ENCODE measurements at places on chromosomes 6 and 20.

DNA sequence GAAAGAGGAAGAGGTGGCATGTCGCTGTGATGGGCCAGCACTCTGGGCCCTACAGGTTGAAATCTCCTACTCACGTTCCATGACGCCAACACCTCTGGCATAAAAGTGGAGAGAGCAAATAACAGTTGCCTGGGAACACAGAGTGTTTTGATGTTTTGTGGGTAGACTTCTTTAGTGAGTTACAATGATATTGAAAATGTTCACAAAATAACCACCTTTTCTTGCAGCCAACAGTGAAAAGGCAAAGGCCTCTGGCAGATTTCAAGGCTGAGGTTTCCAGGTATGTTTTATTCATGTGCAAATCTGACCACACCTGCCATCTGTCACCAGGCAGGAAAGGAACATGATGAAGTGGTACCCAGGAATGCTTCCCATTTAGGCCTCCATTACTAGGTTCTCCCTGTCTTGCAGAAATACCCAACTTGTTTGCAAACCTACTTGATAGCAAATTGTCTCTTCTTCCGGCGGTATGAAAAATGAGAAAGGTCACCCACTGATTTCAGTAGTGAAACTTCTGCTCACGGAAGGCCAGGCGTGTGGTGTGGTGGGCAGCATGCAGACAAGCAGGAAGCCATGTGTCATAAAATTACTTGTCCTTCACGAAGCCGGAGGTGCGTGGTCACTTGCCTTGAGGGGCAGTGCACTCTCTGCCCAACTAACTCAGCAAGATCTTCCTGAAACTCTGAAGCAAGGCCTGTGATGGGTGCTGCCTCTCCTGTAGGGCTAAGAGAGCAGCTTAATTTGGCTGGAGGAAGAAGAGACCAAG is 299.1 kb upstream of the PRDM1 start:
- no peak for DNase-seq

DNA sequence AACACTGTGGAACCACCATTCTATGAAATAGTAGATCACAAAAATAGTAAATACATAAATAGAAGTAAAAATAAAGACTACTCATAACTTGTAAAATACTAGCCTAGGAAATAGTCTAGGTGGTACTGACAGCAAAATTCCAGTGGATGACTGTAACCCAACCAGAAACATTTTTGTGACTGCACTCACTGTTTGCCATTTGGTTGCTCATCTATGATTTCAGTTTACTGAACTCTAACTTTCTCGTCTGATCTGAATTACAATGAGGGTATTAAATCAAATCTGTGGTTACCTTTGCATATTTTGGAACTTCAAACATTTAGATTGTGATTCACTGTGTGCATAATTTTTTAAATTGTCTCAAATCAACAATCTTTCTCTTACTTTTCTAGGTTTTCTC is 151.1 kb downstream of the KHDC1L start:
- DNase-seq: no peak

- no peak for DNase-seq
Measured at GRCh38 chr6:62175195-62175594, 110.8 kb downstream of the KHDRBS2 start.

GRCh38 chr6:37693546-37694250 is 4.0 kb downstream of the MDGA1 start:
- no peak for DNase-seq

GRCh38 chr6:27814665-27815424 is 97.4 kb downstream of the OR2B2 start:
- DNase-seq: peak; percentile 86

- DNase-seq: no peak
Measured at GRCh38 chr20:58146081-58146745, 82.2 kb downstream of the ANKRD60 start.

- peak; percentile 92 for DNase-seq
Measured at GRCh38 chr6:44223319-44224028, at the start of gene SLC29A1. Gene SLC29A1, plus strand, starts transcription at chr6:44223595. Its CDS starts 3,719 bp downstream, at chr6:44227314.

GRCh38 chr20:56995635-56996075 is 270.8 kb downstream of the BMP7 start:
- no peak for DNase-seq

DNA sequence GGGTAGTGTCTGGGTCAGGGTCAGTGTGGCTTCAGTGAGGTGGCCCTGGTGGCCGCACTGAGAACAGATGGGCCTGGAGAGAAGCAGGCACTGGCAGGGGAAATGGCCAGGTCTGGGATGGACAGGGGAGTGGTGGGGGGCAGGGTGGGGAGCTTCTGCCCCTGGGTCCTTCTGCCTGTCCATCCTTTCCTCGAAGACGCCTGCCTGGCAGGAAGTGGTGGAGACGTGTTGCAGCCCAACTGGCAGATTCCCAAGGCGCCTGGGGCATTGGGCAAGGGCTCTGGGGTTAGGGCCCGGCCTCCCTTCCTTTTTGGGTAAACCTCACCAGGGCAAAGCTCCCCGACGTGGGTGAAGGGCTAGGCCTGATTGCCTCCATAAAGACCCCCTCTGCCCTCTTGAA is 10.4 kb downstream of the SRC start:
- DNase-seq: no peak

GRCh38 chr6:30931969-30932645 is at the start of gene SFTA2:
Gene SFTA2, minus strand, starts transcription at chr6:30932170. Its CDS starts 74 bp downstream, at chr6:30932096.
- DNase-seq: no peak

DNA sequence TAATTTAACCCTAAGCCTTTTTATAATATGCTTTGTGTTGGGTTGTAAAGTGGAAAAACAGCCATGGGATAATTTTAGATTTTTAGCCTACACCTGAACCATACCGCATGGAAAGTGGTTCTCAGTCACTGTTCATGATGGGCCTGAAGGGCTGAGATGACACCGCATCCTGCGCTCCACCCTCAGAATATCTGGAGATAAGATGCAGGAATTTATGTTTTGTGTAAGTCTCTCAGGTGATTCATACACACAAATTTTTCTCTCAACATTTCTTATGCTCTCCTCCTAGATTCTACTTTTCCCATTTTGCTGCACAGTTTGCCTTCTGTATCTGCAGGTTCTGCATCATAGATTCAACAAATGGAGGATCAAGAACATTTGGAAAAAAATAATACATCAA is 191.3 kb upstream of the PHACTR1 start:
- no peak for DNase-seq

GRCh38 chr20:48411919-48412522 is 415.8 kb downstream of the PREX1 start:
- DNase-seq: no peak

DNA sequence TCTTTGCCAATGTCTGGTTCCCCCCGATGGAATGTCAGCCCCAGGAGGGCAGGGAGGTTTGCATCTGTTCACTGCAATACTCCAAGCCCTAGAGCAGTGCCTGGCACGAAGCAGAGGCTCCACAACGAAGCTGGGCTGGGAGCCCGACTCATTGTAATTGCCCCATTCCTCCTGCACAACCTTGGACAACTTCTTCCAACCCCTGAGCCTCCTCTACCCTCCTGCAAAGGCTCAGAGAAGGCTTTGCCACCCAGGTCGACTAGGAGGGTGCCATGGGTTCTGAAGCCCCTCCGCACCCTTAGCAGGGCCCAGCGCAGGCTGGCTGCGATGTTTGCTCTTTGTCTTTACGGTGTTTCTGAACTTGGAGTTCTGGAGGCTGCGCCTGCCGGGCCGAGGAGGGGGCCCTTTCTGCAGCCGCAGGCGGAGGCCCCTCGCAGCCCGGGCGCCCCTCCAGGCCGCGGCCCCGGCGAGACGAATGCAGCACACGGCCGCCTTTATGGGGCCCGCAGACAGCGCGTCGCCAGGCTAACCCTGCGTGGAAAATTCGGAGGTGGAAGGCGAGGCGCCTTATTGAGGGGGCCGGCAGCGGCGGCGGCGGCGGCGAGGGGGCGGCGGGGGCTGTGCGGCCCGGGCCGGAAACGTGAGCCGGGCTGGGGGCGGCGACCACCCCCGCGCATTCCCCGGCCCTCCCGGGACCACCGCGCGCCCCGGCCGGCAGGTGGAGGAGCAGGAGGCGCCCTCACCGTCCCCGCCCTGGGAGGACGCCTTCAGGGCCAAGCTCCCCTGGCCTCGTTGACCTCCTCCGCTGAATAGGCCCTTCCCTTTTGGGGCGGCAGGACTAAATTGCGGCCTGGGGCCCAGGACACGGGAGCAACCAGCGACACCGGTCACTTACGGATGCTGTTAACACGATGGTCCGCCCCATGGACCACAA is 27.0 kb downstream of the SNAI1 start:
- DNase-seq: no peak

DNA sequence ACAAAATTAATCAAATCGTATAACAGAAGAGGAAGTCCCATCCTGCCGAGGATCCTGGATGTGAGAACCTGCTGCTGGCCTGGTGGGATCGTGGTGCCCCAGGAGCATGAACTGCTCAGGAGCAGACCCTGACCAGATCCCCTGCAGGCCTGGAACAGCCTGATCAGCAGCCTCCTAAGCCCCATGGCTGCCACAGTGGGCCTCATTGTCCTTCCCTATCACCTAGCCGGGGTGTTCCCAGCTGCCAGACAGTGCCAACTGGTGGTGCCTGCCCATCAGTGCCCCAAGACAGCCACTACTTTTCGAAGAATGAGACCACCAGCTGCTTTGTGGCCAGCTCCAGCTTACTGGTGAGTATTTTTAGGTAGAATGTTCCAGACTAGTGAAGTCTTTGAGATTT is 19.6 kb upstream of the MAS1L start:
- no peak for DNase-seq

GRCh38 chr6:11126876-11127275 is 15.4 kb upstream of the ERVFRD-1 start:
- DNase-seq: no peak

DNA sequence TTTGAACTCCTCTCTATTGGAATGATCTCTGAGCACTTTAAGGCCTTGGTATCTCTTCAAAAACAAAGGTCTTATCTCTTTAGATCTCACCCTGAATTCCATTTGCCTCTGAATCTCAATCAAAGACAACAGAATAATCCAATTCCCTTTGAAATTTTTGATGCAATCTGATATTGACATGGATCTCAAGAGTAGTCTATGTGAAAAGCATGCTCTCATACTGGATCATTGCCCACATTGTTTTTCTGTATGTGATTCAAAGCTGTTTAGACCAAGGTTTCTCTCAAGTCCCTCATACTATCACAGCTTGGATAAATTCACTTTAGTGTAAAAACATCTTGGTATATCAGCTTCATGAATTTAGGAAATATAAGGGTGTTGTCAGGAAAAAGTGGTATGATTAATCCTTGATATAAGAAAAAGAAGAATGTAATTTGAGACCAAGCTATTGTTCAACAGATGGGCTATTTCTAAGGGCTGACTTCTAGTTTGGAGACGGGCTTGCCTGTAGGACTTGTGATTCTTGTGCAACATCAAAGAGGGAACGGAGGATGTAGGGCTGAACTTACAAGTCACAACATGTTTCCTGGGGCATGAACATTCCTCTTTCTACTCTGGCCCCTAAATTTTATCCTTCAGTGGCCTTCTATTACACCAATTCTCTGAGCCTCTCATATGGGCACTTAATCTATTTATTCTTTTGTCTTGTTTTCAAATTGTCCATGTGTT is 77.9 kb upstream of the CITED2 start:
- DNase-seq: no peak

- DNase-seq: no peak
Measured at GRCh38 chr6:68679399-68679798, 44.3 kb downstream of the ADGRB3 start.

DNA sequence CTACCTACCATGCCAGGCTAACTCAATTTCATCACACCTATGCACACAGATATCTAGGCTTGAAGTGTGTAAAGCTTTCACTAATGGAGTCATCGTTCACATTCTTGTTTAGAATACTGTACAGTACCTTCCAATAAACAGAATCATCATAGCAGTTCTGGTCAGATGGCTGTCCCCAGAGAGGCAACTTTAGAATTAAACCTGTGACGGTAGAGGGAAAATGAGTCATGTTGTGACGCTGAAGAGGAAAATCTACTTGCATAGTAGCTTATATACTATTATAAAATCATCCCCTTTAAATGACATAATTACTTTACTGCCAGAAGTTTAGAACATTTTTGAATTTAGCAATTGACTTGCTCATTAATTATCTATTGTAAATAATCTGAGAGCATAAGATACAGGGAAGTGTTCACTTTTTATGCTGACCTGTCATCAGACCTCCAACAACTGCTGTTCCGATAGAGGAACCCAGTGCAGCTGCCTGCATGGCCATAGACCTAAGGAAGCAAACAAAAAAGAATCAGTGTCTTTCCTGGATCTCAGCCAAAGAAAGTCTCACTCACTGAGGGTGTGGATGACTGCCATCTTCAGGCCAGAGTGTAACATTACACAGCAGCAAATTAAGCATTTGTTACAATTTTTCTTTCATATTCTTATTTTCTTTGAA is 29.8 kb downstream of the RHAG start:
- DNase-seq: no peak

DNA sequence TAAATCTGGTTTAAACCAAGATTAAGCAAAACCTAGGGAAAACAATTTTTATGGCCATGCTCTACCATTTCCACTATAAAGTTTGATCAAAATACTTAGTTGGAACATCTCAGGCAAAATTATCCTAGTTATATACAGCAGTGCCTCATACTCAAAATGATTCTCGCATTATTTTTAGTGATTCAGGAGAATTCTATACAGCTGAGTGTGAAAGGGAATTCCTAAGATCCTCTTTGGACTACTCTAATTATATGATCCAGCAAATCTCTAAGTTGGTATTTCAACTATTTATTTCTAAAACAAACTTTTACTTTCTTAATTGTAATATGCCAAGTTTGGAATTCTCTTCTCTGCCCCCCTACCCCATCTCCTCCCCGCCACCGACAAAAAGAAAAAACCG is 8.6 kb downstream of the DTNBP1 start:
- DNase-seq: no peak

DNA sequence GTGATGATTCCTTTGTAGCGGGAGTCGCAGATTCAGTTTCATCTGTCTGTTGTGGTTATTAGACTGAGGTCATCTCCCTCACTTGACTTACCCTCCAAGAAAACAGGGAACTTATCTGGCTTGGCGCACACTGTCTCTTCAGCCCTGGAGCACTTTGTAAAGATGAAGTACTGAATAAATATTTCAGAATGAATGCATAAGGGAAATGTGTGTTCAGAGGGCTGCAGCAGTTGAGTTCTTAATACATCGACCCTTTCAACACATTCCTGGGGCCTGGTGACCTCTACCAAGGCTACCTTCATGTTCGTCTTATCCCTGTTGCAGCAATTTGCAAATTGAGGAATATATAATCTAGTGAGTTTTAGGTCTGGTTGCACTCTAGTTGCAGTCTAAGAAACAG is 652.5 kb upstream of the AGPAT4 start:
- DNase-seq: no peak

GRCh38 chr6:36626636-36627035 is 32.5 kb downstream of the SRSF3 start:
- DNase-seq: no peak

- no peak for DNase-seq
Measured at GRCh38 chr6:167399051-167399387, 74.1 kb downstream of the TTLL2 start.

- DNase-seq: no peak
Measured at GRCh38 chr6:42761287-42762067, 15.6 kb upstream of the TBCC start.

Data from CD4-positive, alpha-beta T cell treated with Interleukin-6 for 4 hours (primary cell).